Stimulated activated CD4-positive, alpha-beta T cell treated with anti-CD3 and anti-CD28 coated beads, TNF-alpha, amount 100 ng/mL, for 1 hour (primary cell): ENCODE measurements at places on chromosomes 3 and 15.

DNA sequence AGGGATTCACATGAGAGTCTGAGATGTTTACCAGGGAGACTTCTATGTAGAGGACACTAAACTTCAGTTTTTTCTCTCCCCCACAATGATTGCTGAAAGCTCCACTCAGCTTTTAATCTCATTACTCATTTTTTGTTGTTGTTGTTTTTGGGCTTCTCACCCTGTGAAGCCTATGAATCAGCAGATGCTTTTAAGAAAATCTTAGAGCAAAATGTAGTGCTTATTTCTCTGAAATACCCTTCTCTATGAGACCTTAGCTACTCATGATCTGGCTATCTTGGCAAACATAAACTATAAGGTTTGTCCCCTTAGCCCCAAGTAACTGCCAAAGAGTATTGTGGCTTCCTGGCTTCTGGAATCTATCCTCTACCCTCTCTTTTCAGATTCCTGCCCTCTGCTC, 537.3 kb downstream of the OCA2 start:
- DNase-seq = no peak

DNA sequence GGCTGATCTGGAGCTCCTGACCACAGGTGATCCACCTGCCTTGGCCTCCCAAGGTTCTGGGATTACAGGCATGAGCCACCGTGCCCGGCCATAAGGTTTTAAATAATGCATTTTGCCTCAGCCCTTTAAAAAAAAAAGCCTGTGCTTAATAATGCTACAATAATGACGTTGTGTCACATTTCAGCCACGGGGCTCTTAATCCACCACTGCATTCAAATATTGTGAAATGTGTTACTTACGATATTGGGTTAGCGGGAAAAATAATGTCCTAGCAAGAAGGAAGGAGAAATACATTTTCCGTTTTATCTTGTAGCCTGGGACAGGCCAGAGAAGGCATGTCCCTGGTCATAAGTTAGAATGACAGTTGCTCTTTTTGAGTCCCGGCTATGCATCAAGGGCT, 17.6 kb downstream of the PAQR5 start:
- DNase-seq = no peak

GRCh38 chr3:69784954-69785514, 45.8 kb downstream of the MITF start:
- DNase-seq = no peak

GRCh38 chr15:80733460-80733859, 38.4 kb downstream of the ABHD17C start:
- no peak for DNase-seq

GRCh38 chr3:46928282-46928681, 48.3 kb downstream of the CCDC12 start:
- no peak for DNase-seq

- no peak for DNase-seq
Observed at GRCh38 chr3:39086144-39086543, 21.3 kb downstream of the GORASP1 start.

DNA sequence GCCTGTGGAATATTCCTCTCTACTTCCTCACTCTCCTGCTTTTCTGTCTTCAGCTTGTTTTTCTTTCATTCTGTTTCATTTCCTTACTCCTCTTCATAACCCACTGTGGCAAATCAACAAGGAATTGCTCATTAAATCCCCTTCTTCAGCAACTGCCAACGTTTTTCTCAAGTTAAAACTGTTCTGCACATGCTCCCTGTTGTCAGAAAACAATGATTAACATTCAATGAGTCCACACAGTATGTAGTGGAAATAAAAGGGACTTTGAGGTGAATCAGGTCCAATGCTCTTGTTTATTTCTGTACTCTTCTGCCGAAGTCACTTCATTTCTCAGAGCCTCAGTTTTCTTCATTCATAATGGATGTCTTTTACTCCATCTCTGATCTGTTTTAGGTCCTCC, 11.9 kb upstream of the ROBO2 start:
- DNase-seq = no peak

DNA sequence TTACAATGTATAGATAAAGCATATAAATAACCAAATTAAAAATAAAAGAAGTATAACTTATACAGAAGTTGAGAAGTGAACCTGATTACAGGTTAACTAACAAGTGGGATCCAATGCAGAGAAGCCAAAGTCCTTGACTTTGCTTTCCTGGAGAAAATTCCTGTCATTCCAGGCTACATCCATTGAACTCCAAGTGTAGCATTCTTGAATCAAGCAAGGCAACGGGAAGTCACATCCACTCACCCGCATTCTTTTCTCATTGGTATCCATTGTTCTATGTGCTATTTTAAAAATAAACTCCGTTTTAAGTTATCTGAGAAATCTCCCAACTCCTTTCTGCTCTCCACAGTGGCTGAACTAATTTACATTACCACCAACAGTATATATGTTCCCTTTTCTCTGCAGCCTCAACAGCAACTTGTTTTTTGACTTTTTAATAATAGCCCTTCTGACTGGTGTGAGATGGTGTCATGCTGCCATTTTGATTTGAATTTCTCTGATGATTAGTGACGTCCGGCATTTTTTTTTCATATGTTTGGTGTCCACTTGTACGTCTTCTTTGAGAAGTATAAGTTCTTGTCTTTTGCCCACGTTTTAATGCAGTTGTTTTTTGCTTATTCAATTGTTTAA, 534.3 kb downstream of the ROBO1 start:
- no peak for DNase-seq

DNA sequence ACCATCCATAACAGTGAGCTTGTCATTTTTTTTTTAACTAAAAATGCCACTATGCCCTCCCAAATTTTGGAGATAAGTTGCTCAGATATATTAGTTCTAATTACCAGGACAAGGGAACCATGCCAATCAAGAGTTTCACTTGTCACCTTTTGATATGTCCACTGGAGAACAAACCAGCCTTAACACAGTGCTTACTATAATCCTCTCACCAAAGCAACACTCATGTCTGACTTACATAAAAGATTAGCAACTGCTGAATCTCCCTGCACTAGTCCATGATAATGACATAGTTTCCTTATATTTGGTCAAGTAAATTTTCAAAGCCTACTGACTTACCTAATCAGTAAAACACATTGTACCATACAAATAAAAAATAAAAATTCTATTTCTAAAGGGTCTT, 44.4 kb downstream of the TTBK2 start:
- no peak for DNase-seq

GRCh38 chr15:99651023-99651807, 82.0 kb downstream of the LYSMD4 start:
- DNase-seq = no peak

DNA sequence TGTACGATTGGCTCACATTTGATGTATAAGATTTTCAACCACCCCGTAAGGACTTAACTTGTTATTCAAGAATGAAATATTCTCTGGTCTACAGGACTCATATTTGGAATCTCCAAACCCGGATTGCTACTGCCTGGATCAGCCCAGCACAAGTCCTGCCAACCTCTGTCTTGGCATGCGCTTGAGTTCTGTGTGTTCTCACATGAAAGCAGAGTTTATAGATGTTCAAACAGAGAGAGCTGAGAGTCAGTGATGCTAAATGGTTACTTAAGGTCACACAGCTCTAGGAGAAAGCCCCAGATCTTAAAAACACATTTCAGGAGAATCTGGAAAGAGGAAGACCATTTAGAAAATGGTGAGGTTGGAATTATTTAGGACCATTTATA, 268.0 kb upstream of the TBL1XR1 start:
- DNase-seq = no peak

DNA sequence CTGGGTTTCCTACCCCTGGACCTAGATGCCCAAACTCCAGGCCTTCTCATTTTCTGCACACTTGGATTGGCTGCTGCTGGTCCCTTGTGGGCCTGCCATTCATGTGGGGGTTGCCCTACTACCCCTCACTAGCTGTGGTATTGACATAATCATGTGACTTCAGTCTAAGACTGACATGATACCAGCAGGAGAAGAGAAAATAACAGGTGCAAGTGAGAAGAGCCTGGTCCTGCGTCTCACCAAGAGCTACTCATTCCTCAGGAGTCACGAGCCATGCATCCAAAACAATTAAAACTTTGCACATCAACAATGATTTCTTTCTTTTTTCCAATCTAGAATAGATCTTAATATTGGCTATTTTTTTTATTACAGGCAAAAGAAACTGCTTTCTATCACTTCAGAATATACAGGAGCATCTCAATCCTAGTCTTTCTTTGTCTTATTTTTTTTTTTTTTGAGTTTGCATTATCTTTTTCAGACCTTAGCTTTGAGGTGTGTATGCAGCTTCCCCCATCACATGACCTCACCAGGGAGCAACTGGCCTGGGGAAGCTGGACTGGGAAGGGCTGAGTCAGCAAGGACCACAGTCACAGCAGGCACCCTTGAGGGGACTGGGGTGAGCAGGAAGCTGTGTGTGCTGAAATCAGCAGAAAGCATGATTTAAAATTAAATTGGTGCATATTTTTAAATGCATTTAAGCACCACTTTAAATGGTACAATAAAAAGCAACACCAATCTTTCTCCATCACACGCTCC, 27.6 kb downstream of the SLC9A9 start:
- DNase-seq = no peak

DNA sequence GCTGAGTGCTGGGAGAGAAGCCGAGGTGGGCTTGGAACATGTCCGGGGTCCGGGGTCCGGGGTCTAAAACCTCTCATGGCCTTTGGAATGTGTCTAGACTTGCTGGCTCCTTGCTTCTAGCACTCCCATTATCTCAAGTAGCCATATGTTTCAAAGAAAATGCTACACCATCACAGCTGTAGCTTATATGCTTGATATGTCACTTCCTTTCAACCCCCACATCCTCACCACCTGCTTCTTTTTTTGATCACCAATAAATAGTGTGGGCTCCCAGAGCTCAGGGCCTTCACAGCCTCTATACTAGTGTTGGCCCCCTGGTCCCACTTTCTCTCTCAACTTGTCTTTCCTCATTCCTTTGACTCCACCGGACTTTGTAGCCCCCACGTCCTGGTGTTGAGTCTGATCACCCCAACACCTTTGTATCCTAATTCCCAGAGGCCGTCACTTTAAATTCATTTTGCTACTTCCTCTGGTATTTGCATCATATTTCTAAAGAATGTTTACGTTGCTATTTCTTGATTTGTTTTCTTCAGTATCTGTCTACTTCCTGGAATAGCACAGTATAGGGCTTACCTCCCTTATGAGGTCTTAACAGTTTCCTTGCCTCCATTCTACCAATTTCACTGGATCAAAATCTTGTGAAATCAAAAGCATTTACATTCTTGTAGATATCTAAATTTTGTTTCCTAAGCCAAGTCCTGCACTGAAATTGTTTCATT, 71.9 kb upstream of the CHRNB4 start:
- DNase-seq = no peak

GRCh38 chr3:23805210-23805632, 534 bp upstream of the UBE2E1 start:
- DNase-seq = no peak

DNA sequence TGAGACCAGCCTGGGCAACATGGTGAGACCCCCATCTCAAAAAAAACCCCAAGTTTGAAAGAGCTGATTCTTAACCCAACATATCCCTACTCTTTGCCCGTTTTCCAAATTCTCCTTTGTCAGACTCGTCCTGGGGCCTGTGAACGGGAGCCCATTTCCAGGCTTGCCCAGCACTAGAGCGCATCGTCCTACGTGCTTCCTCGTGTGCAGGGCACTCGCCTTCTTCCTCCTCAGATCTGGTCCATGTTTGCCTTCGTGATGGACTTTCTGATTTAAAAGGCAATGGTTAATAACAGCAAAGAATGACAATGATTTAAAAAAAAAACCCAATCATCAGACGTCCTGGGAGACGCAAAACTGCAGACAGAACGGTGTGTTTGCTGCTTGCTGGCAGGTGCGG, 10.1 kb downstream of the MELTF start:
- DNase-seq = no peak

GRCh38 chr3:146166415-146166821, 5.4 kb upstream of the PLOD2 start:
- DNase-seq = no peak

GRCh38 chr15:40952301-40952900, 870 bp upstream of the CHAC1 start:
- no peak for DNase-seq

- DNase-seq = no peak
Observed at GRCh38 chr15:28994142-28994830, 108.5 kb downstream of the APBA2 start.

GRCh38 chr3:22935040-22935439, 268.1 kb upstream of the UBE2E2 start:
- no peak for DNase-seq

DNA sequence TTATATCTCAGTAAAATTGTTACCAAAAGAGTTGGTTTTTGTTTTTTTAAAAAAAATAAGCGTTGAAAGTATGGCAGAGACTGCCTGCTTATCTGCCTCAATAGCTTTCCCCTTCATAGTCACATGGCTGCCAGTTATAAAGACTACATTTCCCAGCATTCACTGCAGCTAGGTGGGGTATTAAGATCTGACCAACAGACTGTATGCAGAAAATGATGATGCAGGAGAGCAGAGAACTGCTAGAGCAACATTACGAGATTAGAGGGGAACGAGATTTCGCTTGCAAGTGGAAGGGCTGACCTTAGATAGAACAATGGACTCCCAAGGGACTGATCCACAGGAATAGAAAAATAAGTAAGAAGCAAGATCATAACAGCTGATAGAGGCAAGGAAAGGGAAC, 14.3 kb downstream of the RHOA start:
- no peak for DNase-seq

DNA sequence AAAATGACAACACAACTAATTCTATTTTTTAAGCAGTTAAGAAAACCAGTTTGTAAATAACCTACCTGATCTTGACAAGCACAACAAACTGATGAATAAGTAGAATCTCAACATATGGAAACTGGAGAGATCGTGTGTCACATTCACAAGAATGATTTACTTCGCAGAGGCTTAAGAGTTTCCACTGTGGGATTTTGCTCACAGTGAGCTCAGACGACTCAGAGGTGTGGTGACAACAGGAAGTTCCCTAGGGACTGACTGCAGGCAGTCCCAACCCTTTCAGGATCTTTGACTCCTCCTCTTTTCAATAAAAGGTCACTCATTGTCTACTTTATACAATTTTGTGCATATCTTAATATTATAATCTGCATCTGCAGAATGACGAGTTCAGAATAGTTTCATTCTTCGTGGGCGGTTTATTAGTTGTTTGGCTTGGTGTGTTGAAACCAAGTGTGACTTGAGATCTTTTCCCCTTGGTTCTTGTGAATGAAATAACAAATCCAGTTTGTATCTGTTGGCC, at the start of gene LIPH:
Gene LIPH (minus strand): TSS at position 231 of the 520 bp plus-strand sequence. CDS start 117 bp downstream, at position 114.
- no peak for DNase-seq

DNA sequence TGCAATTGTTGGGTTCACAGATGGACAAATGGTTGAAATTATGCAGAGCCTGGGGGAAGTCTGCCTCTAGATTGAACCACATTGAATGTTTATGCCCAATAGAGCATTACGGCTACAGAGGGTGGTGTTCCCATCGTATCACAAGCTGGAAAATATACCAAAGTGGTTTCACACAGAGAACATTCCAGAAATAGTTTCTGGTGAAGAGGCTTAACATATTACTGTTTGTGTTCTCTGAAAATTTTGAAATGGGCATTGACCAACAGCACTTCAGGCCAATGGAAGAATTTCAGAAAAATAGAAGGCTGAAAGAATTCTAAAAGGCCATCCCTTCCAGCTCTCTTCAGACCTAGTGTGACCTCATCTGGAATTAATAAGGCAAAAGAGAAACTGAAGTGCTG, 203.9 kb downstream of the NEK10 start:
- no peak for DNase-seq

GRCh38 chr15:39624806-39625205, 43.9 kb downstream of the THBS1 start:
- peak; percentile 53 for DNase-seq
